Stimulated activated CD4-positive, alpha-beta T cell treated with anti-CD3 and anti-CD28 coated beads, Interleukin-15, amount 100 ng/mL, for 1 hour (primary cell): ENCODE measurements at places on chromosomes 13 and 19.
A peak's percentile ranks its signal among the peaks of the same experiment; 100 is the strongest.

DNA sequence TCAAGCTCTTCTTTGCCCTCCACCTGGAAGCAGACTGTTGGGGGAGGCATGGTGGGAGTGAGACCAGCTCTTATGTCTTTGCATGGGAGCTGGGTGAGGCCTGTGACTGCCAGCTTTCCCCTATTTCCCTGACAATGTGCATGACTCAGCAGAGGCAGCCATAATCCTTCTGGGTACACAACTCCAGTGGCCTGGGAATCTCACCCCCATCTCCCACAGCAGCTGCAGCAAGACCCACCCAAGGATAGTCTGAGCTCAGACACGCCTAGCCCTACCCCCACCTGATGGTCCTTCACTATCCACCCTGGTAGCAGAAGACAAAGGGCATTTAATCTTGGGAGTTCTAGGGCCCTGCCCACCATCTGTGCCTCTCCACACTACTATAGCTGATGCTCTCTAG lies 41.4 kb upstream of the FGF14 start:
- no peak for DNase-seq

DNA sequence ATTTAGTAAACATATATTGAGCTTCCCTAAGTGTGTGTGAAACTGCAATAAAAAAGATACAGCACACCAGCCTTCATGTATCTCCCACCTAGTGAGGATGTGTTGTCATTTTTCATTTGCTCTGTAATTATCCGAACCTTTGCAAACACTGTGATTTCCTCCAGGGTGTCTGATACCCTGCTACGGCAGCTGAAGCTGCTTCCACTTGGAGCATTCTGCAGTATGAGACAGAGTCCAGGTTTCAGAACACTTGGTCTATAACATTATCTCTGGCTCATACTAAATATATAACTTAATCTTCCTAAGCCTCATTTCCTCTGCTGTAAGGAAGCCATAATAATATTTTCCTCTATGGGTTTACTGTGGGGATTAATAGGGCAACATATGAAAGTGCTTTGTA lies 1338.1 kb upstream of the SLC10A2 start:
- no peak for DNase-seq

- DNase-seq, result no peak
Observed at GRCh38 chr19:17411801-17412200, 6.4 kb upstream of the BST2 start.

- no peak for DNase-seq
Observed at GRCh38 chr13:99558570-99559180, 57.4 kb downstream of the TM9SF2 start.

DNA sequence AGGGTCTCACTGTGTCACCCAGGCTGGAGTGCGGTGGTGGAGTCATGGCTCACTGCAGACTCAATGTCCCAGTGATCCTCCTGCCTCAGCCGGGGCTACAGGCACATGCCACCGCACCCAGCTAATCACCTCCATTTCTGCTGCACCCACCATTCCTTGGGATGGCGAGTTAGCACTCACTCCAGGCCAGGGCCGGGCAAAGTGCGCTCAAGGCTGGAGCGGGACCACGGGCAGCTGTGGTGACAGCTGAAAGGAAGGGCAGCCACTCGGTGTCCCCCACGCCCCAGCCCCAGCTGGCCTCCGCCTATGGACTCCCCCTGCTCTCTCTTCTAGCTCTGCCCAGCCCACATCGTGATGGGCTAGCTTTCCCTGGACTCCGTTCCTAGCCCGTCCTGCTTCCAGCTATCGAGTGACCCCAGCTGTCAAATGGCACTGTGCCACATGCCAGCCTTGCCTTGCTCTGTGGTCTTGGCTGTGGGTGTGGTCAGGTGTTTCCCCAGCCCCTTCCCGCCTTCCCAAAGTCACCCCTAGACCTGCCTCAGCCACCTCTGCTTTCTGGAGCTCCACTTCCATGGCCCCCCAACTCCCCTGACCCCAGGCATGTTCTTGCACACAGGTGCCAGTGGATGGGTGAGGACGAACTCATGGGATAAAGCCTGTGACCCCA lies 4.1 kb downstream of the MICOS13 start:
- DNase-seq, result no peak

DNA sequence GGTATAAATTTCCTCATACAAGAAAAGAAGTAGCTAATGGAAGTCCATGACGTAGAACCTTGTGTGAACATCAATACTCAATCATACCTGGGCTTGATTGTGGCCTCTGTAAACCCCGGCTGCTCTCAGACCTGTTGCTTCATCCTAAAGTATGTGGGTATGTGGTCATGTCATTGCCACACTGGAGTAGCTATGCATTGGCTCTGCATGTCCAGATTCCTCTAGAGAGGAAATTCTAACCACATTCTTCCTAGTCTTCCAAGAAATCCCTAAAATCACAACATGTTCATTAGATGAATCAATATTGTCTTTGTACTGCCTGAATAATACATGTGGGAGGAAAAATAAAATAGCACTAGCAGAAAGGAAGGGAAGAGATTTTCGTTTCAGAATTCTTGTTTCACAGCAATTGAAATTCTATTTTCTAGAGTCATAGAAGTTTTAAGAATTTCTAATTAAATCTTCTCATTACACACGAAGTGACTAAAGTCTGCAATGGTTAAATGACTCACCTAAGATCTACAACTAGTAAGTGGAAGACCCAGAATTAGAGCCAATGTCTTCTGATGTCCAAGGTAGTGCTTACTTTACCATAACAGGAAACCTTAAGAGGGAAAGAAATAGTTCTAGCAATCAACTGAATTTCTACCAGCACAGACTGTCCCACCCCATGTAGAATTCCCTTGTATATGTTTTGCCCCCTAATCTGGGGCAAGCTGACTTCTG lies 28.0 kb downstream of the RXFP2 start:
- no peak for DNase-seq

DNA sequence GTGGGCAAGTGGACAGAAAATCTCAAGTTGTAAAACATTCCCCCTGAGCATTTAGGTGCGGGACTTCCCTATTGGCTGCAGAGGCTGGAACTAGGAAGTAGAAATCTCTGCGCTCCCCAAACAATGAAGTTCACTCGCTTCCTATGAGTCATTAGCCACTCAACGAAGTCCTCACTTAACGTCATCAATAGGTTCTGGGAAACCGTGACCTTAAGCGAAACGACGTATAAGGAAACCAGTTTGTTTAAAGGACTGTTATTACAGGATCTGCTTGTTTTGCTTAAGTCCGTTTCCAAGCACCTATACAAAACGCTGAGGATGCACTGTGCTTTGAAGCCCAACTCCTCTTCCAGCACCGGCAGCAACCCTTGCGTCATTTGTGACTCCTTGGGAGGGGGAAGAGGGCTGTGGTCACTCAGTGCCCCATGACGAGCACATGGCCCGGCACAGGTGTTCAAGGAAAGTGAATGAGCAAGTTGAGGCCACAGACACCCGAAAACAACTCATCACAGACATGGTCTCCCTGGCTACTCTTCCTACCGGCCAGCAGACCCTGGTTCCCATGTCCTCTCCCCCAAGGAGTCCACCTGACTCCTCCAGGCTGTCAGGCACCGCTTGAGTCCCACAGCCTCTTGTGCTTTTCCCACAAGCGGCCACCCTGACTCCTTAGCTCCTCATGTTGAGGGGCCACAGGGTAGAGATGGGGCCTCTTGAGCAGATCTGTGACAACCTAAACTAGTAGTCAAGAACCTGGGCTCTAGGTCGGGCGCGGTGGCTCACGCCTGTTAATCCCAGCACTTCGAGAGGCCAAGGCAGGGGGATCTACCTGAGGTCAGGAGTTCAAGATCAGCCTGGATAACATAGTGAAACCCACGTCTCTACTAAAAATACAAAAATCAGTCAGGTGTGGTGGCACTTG lies 4.8 kb downstream of the RPS16 start:
- peak; percentile 47 for DNase-seq

- DNase-seq, result no peak
Observed at GRCh38 chr19:39131255-39131755, 5.7 kb downstream of the PAK4 start.

GRCh38 chr19:17841810-17842662 lies 5.7 kb downstream of the JAK3 start:
- peak; percentile 52 for DNase-seq

DNA sequence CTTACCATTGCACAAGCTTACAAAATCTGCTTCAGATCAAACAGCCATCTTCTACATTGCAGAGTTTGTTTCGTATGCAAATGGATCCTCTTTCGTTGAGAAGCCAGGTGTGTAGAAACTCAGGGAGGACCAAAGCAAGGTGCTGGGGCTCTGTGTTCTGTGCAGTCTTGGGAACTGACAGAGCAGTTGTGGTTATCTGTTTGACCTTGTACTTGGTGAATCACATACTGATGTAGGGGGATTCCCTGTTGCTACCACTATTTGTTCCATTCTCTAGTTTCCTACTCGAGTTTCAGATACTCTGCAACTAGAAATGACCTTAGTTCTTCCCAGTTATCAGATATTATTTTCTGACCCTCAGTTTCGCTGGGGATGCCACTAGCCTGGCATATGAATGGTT lies 95.2 kb upstream of the CLDN10 start:
- no peak for DNase-seq

DNA sequence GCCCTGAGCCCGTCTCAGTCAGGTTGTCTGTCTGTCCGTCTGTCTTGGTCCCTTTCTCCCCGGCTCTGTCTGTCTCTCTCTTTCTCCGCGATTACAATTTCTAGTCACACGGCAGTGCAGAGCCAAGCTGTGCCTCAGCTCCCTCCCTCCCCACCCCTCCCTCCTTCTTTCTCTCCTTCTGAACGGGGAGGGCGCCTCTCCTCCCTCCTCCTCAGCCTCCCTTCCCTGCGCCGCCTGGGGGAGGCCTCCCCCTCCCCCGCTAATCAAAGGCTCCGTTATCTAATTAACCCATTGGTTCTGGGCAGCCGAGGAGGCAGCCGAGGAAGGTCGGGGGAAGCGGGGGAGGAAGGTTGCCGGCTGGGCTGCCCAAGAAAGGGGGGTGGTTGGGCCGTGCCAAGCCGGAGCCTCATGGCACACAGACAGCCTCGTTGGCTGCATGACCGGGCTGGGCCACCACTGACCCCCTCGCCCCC lies 16.5 kb downstream of the LRRC4B start:
- DNase-seq, result no peak

DNA sequence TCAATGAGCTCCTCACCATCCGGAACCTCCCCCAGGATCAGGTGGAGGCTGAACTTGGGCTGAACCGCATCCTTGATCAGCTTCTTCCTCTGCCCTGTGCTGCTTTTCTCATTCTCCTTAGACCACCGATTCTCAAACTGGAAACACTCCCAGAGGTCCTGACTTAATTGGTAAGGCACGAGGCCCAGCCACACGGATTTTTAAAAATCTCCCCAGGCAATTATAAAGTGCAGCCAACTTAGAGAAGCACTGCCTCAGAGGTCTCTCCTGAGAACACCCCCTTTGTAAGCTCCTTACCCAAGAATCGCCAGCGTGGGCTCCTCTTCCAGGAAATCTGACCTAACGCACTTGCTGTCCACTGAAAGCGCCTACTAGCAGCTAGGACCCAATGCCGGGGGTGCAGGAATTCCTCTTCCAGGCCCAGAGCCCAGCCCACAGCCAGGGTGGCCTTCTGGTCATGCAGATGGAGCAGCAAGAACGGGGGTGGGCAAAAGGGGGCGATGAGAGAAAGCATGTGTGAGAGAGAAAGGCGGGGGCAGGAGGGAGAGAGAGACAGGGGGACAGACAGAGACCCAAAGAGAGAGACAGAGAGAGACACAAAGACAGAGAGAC lies 66.9 kb upstream of the CACNA1A start:
- DNase-seq, result no peak

GRCh38 chr19:58059671-58060078 lies 593 bp downstream of the ZNF135 start:
- DNase-seq, result no peak

DNA sequence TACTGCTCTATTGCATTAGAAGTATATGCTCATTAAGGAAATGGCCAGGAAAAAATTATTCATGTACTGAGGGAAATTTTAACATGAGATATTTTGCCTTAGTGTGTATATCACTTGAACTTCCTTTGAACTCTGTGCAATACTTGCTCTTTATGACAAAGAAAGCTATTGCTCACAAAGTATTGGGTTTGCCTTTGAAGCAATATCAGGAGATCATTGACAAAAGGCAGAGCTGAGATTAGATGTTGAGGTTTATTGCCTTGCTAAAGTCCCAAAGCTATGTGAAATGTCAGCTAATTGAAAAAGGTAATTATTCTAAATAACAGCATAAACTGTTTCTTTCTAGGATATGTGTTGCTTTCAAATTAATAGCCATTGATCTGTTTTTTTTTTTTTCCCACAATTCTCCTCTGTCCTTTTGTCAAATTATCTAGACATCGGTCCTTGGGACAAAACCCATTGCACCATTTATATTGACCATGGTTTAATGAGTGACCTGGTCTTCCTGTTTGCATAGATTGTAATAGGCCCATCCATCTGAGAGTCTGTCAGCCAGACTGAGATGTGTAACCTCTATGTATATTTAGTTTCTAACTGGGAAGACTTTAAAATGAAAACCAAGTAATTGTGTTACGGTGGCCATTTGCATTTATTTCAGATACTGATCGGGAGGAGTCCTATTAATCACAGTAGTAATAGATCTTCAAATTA lies 752.7 kb upstream of the GPC6 start:
- no peak for DNase-seq

GRCh38 chr13:42946927-42947326 lies 45.1 kb downstream of the EPSTI1 start:
- no peak for DNase-seq

DNA sequence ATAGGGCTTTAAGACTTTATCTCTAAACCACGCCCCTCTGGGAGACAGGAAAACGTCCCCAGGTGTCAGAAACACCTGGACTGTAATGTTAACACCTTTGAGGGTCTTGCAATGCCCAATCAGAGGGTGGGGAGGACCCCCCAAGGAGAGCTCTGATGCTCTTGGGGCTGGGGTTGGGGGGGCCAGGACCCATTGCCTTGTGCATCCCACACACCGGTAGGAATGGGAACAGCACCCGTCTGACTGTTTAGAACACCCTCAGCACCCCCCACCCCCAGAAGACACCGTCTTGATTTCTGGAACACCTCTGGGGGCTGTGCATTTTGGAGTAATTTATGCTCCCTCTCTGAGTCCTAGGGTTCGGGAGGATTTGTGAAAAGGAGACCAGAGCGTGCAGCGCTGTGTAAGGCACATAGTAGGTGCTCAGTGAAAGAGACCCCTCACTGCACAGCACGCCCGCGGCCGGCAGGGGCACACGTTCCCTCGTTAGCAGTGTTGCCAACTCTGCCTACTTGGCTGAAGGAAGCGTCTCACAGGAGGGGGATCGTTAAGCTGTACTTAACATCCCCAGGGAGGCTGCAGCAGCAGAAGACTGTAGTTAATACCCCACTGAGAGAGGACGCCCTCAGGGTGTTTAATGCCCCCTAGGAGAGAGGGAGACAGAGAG lies 2.8 kb upstream of the ERFL start:
- no peak for DNase-seq

- DNase-seq, result no peak
Observed at GRCh38 chr13:77865622-77866021, 53.0 kb downstream of the EDNRB start.

- no peak for DNase-seq
Observed at GRCh38 chr13:101327871-101328270, 88.4 kb downstream of the NALCN start.

- DNase-seq, result no peak
Observed at GRCh38 chr13:96793404-96793755, 200.9 kb downstream of the OXGR1 start.

- DNase-seq, result no peak
Observed at GRCh38 chr19:5953030-5953589, 24.8 kb downstream of the RANBP3 start.
